ENCODE measurements at places on chromosomes 5 and 9. TPM values are rescaled to one million over a fixed set of nuclear protein-coding genes. Genes with fewer than 3 reads are reported as not detected.
A peak's percentile ranks its signal among the peaks of the same experiment; 100 is the strongest.

Gene NPR3
- 88.2 TPM for total RNA-seq

Gene ZNF366
- total RNA-seq = not detected

Gene MARCHF3
- 18.8 TPM for total RNA-seq

Gene NIPAL4
- total RNA-seq = 0.18 TPM

Gene NMRK1
- 5.7 TPM for total RNA-seq

Gene CSF1R
- 0.36 TPM for total RNA-seq

Gene OMD
- total RNA-seq = not detected

Gene CNTNAP3
- total RNA-seq = 1.1 TPM

GRCh38 chr5:125151150-125151900 is 404.9 kb upstream of the ZNF608 start:
- DNase-seq = no peak

- DNase-seq = no peak
These were observed 8.8 kb downstream of the HOMER1 start for GRCh38 chr5:79505138-79505537.

DNA sequence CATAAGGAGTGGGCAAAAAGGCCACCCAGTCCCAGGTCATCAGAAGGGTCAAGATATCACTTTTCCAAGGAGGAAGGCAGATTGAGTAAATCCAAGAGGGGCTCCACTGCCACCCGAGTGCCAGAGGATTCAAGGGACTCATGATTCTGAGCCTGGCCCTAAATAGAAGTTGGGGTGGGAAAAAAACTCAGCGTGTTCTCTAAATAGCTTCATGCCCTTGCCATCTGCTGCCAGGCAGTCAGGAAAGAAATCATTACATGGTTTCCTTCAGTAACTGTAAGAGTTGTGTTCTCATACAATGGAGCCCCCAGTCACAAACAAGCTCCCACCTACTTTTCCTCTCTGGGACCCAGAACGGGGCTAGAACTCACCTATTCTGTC is 37.2 kb downstream of the SAR1B start:
- DNase-seq = no peak

DNA sequence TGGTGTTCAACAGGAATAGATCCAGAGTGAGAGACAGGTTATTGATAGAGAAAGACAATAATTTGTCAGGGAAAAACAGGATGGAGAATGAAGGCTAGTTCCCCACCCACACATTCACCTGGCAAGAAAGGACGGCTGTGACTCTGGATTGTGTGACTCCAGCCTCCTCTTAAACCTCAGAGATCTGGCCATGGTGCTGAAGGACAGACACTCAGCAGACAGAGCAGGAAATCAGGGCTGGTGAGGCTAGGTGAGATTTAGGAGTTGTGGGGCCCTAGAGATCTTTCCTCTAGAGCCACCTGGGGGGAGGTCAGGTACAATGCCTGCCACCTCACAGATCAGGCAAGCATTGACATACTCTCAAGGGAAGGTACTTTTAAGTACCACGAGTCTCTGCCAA is 15.2 kb downstream of the OR1B1 start:
- no peak for DNase-seq

- no peak for DNase-seq
These were observed 66.0 kb upstream of the CKMT2 start for GRCh38 chr5:81167078-81167477.

GRCh38 chr5:97119007-97119390 is 23.4 kb downstream of the LIX1 start:
- no peak for DNase-seq

DNA sequence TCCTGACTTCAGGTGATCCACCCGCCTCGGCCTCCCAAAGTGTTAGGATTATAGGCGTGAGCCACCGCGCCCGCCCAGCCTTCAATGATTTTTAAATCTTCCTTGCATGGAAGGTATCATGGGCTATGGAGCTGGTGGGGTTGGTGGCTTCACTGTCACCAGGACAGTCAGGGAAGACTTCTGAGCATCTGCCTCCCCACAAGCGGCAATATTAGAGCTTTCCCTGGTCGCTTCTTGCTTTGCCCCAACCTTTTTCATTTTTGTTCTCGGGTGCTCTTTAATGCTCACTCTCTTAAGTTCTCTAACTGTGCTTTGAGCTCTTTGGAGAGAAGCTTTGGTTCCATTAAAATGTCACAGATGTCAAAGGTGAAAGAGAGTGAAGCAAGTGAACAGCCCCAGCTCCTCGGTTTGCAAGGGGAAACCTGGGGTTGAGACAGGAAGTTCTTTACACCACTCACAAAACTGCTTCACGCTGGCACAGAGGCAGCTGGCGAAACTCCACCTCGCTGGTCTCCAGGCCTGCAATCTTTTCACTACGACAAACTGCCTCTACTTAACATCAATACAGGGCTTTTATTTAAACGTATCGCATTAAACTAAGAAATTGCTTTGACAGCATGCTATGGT is 142.5 kb upstream of the RETREG1 start:
- DNase-seq = peak; percentile 31

GRCh38 chr5:136809382-136809781 is 444.0 kb upstream of the TRPC7 start:
- DNase-seq = no peak

DNA sequence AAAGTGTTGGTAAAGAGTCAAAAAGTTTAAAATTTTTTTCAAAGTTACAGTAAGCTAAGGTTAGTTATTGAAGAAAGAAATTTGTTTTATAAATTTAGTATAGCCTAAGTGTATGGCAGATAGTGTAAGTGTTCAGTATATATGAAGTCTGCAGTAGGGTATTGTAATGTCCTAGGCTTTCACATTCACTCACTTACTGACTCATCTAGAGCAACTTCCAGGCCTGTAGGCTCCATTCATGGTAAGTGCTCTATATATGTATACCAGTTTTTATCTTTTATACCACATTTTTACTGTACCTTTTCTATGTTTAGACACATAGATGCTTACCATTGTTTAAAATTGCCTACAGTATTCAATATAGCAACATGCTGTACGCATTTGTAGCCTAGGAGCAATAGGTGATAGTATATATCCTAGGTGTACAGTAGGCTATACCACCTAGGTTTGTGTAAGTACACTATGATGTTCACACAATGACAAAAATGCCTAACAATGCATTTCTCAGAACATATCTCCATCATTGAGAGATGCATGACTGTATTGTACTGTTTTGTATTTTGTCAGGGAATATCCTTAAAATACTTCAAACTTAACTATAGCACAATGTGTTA is 38.5 kb downstream of the CYSTM1 start:
- DNase-seq = no peak

DNA sequence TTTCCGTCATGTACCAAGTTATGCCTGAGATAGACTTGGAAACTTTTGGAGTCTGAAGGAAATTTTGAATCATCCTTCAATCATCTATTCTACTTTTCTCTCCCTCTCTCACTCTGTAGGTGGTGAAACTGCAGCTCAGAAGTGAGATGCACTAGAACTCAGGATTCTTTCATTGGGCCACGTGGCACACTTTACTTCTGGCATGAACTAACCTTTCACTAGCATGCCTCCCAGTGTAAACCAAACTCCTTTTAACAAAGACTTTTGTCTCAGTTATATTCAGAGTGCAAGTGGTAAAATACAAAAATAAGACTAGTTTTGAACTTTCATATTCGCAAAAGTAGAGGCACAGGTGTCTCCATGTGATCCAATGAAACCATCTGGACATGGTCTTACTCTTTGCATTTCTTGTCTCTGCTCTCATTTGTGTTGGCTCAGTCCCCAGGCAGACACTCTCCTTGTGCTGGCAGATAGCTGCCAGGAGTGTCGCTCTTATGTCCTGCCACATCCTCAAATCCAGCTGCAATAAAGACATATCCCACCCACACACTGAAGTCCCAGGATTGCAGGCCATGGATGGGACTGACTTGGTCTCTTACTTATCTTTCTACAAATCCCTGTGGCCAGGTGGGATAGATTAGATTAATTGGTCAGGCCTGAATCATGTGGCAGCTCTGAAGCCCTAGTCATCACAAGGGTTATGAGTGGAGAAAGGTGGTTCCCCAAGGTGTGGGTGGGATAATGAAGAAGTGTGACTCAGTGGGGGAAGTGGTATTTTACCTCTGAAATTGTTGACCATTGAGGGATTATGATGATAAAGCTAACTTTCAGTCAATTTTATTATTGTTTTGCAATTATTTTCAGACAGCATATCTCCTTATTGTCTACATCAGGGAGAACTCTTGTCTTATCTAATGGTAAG is 267.5 kb downstream of the GABRB2 start:
- DNase-seq = no peak

- DNase-seq = no peak
These were observed 37.6 kb downstream of the EHMT1 start for GRCh38 chr9:137656416-137656815.

DNA sequence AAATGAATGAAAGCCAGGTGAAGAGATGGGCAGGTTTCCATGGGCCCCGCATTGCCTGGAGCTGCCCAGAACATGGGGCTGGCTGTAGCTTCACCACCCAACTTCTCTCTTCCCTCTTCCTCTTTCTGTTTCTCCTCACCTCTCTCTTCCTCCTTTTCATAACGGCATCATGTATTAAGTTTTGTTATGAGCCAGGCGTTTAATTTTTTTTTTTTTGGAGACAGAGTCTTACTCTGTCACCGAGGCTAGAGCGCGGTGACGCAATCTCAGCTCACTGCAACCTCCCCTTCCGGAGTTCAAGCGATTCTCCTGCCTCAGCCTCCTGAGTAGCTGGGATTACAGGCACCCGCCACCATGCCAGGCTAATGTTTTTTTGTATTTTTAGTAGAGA is 13.0 kb upstream of the SPINK4 start:
- DNase-seq = no peak

DNA sequence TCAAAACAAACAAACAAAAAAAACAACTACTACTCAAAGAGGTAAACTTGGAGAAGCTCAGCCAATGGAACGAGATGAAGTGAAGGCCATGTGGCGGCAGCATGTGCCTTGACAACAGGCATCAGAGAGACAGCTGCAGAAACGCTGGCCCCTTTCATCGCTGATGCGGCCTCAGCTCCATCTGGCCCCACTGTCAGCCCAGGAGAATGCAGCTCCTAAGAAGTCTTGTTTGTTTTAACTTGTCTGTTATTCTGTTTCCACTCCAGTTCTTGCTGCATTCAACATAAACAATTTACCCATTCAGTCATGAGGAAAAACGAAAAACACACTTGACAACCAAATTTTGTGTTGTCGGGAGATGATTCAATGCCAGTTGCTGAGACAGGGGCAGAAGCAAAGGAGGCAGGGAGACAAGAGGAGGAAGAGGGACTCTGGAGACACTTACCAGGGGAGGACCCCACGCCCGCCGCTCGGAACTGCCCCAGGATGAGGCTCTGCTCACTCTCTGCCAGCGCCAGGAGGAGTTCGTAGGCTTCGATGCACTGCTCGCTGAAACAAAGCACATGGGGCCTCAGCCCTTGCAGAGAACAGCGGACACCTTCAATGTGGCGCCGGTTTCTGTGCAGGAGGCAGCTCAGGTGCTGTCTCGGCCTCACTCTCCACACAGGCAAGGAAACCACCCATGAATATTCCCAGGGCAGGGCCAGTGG is 91.2 kb downstream of the DCP2 start:
- DNase-seq = peak; percentile 94

DNA sequence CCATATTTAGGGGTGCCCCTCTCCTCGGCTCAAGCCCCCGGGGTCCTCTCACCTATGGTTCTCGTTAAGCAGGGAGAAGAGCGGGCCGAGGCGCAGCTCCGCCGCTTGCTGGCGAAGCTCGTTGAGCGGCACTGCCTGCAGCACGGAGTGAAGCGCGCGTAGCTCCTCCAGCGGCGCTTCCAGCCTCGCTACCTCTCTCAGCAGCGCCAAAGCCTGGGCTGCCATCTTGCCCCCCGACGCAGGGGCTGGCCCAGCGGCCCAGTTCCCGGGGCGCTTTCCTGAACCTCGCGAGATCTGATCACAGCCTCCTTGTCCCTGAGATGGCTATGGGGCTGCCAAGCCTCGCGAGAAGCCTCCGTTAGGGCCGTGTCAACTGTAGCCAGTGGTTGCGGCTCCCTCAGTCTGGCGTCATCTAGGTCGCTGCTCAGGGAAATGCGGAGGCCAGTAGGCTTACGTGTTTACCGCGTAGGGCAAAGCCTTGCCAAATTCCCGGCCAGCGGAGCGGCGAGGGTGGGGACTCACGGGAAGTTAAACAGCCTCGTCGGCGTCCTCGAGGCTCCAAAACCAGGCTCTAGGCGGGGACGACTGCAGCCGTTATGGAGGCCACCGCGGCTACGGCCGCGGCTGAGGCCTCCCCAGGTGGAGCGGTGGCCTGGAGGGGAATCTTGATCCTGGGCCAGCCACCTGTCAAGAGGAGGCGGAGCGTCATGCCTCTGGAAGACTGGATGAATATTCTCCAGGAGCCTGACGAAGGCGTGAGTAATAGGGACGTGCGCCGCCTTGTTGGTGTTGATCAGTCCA is at the start of gene PSMD5:
TSS of gene PSMD5 (minus strand) at position 238 of the 801 bp plus-strand sequence. CDS start at position 225, 13 bp downstream.
- DNase-seq = peak; percentile 100

GRCh38 chr9:92947268-92948037 is at the start of gene FGD3:
Gene FGD3, plus strand, starts transcription at chr9:92947523. Its CDS starts 28,734 bp downstream, at chr9:92976257.
- no peak for DNase-seq

- no peak for DNase-seq
These were observed 30.9 kb downstream of the PDE6A start for GRCh38 chr5:149913436-149914419.

DNA sequence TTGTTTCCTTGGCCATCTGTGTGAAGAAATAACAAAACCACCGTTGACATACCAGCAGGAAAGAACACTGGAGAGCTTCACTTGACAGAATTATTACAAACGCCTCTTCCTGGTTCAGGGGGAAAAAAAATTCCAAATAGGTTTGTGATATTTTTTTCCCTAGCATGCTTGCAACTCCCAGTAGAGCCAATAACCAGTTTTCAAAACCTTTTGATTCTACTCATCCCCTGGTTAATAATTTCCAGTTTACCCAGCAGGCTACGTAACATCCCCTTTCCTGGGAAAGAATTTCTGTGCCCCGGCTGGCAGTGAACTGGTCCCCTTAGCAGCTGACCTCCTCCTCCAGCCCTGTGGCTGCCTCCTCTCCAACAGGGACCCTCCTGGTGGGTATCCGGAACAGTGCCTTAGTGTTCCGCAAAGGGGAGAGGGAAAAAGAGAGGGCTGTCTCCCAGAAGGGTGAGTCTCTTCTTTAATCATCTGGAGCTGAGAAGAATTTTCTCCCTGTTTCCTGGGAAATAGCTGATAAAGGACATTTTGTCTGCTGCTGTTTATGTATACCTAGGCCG is 72.8 kb upstream of the BOD1 start:
- no peak for DNase-seq

DNA sequence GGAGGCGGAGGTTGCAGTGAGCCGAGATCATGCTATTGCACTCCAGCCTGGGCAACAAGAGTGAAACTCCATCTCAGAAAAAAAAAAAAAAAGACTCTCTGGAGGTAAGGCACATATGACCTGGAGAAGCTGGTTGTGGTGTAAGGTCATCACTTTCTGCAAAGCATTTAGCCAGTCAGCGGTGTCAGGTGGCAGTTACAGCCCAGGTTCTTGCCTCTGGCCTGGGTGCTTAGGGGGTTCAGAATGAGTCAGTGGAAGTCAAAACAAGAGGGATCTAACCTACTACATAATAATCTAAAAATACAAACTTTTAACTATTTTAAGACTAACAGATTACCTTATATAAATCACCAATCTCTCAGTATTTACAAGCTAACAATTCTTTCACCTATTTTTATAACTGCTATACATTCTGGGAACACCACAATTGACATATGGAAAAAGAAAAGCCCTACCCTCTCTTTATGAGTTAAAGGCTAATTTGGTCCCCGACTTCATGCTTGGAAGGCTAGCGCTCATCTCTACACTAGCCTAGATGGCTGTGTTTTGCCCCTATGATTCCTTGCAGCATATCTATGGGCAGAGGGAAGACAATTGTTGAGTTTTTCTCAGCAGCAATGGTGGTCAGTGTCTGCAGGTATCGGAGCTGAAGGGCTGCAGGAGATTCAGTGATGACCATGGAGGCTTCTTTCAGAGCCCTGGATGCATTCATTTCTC is 29.2 kb downstream of the STOM start:
- peak; percentile 48 for DNase-seq
